ENCODE measurements at places on chromosomes 7 and 10. TPM values are rescaled to one million over a fixed set of nuclear protein-coding genes. Genes with fewer than 3 reads are reported as not detected.

SPDYE2 gene
- total RNA-seq: not detected

AASS gene
- 2.2 TPM for total RNA-seq

LRRTM3 gene
- total RNA-seq: not detected

BTBD16 gene
- not detected for total RNA-seq

FXYD4 gene
- total RNA-seq: not detected

All from activated T-helper 2 cell treated with anti-CD3 and anti-CD28 coated beads, Interferon-gamma antibody, Interleukin-2, Interleukin-4, amounts not matched to agents 10 μg/mL and 5 μg/mL and 100 μg/mL, durations not matched to agents 14 hours and 24 hours and 36 hours (primary cell).